ENCODE measurements at places on chromosomes 12 and 14. TPM values are rescaled to one million over a fixed set of nuclear protein-coding genes. Genes with fewer than 3 reads are reported as not detected.

Gene HRK
- 4.9 TPM for total RNA-seq

Gene VRTN
- not detected for total RNA-seq

Gene TAS2R14
- total RNA-seq: 2.1 TPM

Gene SIX4
- total RNA-seq: 17.6 TPM

Gene STAC3
- 4.8 TPM for total RNA-seq

Gene RNASE4
- total RNA-seq: 71.6 TPM

Gene ITGA7
- total RNA-seq: 17.4 TPM

Gene MYH6
- not detected for total RNA-seq

- DNase-seq: no peak
These were observed 2.6 kb downstream of the AQP6 start for GRCh38 chr12:49975318-49975761.

- DNase-seq: no peak
These were observed 161.7 kb upstream of the EEA1 start for GRCh38 chr12:93090731-93091172.

DNA sequence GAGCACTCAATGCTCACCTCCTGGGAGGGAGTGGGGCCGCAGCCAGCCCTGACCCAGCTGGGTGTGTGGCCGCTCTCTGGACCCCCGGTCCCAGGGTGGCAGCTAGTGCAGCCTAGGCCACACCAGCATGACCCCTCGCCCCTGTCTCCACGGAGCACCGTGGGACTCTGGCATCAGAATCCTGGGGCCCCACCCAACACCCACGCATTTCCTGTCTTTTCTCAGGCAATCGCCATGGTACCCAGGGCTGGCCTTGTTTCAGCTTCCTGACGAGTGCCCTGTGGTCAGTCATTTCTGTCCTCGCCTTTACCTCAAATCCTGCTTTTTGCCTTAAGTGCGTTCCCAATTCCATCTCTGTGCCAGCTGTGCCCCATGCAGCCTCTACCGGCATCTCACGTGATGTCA lies 15.9 kb downstream of the PACS2 start:
- no peak for DNase-seq

- no peak for DNase-seq
These were observed 13.0 kb upstream of the TPCN1 start for GRCh38 chr12:113208041-113208934.

DNA sequence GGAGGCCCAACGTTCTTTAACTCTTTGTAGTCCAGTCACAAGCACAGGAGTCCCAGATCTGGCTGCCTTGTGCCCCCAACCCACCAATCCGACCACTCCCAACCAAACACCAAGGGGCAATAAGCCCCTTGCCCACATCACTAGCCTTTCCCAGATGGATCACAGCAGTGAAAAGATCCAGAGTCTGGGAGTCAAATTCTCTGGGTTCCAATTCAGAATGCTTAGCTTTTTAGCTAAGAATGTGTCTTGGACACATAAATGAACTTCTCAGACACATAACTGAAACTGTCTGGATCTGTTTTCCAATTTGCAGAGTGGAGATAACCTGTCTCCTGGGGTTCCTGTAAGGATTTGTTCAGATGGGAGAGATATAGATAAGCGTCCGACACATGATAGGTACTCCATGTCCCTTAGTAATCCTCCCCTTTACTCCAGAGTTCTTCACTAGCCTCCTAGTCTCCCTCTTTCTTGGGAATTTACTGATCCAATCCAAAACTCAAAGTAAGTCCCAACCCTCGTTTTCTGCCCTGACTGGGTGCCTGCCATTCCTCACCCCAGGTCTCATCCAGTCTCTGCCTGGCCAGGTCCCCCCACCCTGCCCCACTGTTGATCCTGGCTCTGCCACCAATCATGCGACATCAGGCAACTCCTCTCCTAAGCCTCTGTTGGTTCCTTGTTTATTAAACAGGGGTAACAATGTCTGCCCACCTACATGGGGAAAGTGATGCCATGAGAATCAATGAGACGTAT lies 439 bp upstream of the TNFRSF1A start:
- DNase-seq: no peak

DNA sequence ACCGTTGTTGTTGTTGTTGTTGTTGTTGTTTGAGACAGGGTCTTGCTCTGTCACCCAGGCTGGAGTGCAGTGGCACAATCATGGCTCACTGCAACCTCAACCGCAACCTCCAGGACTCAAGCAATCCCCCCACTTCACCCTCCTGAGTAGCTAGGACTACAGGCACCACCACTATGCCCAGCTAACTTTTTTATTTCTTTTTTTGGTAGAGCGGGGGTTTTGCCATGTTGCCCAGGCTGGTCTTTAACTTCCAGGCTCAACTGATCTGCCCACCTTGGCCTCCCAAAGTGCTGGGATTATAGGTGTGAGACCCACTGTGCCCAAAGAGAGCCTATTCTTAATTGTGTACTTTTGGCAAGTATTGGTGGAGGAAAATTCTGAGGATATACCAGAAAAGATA lies 25.7 kb downstream of the MOK start:
- DNase-seq: no peak

GRCh38 chr12:52496054-52496453 lies 3.0 kb upstream of the KRT6A start:
- no peak for DNase-seq

DNA sequence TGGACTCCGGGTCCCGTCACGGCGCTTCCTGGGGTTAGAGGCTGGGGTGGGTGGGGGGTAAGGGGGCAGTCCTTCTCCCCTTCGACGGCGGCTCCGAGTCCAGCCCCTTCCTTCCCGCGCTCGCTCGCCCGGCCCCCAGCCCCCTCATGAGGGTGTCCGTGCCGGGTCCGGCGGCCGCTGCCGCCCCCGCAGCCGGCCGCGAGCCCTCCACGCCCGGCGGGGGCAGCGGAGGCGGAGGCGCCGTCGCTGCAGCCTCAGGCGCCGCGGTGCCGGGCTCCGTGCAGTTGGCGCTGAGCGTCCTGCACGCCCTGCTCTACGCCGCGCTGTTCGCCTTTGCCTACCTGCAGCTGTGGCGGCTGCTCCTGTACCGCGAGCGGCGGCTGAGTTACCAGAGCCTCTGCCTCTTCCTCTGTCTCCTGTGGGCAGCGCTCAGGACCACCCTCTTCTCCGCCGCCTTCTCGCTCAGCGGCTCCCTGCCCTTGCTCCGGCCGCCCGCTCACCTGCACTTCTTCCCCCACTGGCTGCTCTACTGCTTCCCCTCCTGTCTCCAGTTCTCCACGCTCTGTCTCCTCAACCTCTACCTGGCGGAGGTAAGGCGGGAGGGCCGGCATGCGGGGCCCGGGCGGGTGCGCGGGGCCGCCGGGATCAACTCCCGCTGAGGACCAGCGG lies 500 bp downstream of the GPR137C start:
- peak; percentile 24 for DNase-seq

GRCh38 chr14:47959740-47960139 lies 284.3 kb upstream of the MDGA2 start:
- DNase-seq: no peak

DNA sequence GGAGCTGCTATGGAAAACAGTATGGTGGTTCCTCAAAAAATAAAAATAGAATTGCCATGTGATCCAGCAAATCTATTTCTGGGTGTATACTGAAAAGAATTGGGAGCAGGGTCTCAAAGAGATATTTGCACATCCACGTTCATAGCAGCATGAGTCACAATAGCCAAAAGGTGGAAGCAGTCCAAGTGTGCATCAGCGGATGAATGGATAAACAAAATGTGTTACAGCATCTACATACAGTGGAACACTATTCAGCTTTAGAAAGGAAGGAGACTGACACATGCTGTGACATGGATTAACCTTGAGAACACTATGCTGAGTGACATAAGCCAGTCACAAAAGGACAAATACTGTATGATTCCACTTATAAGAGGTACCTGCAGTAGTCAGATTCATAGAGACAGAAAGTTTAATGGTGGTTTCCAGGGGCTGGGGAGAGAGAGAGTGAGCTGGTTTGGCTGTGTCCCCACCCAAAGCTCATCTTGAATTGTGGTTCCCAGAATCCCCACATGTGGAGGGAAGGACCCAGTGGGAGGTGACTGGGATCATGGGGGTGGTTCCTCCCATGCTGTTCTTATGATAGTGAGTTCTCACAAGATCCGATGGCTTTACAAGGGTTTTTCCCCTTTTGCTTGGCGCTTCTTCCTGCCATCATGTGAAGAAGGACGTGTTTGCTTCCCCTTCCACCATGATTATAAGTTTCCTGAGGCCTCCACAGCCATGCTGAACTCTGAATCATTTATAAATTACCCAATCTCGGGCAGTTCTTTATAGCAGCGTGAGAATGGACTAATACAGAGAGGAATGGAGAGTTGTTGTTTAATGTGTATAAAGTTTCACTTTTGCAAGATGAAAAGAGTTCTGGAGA lies 17.6 kb upstream of the TBC1D30 start:
- DNase-seq: no peak

- no peak for DNase-seq
These were observed 404.2 kb downstream of the DAD1 start for GRCh38 chr14:22184830-22185168.

DNA sequence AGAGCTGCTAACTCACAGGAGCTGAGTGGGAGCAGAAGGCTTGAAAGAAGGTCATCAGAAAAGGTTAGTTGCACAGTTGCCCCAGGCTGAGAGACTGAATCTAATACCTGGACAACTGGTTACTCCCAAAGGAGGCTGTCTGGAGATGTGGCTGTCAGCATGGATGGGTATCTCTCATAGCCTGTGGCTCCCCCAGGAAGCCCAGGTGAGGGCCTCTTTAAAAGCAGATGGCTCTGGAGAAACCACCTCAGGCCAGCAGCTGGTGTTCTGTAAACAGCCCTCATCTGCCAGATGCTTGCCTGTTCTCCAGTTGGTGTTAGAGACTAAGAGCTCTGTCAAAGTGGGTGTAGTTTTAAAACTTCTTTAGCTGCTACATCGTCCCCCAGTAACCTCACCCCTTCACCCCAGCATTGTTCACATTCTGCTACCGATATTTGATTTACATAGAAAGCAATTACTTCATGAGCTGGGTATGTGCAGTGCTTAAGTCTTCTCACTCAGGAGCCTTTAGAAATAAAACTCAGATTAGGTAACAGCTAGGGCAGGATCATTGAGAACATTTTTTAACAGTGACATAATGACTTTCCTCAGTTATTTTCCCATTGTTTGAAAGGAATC lies 25.8 kb downstream of the DACT1 start:
- no peak for DNase-seq

- DNase-seq: no peak
These were observed 206.9 kb downstream of the SYT1 start for GRCh38 chr12:79071498-79071897.

GRCh38 chr12:123951467-123951866 lies 21.2 kb downstream of the CCDC92 start:
- no peak for DNase-seq

GRCh38 chr12:8038659-8039114 lies 6.2 kb downstream of the FOXJ2 start:
- DNase-seq: peak; percentile 82

DNA sequence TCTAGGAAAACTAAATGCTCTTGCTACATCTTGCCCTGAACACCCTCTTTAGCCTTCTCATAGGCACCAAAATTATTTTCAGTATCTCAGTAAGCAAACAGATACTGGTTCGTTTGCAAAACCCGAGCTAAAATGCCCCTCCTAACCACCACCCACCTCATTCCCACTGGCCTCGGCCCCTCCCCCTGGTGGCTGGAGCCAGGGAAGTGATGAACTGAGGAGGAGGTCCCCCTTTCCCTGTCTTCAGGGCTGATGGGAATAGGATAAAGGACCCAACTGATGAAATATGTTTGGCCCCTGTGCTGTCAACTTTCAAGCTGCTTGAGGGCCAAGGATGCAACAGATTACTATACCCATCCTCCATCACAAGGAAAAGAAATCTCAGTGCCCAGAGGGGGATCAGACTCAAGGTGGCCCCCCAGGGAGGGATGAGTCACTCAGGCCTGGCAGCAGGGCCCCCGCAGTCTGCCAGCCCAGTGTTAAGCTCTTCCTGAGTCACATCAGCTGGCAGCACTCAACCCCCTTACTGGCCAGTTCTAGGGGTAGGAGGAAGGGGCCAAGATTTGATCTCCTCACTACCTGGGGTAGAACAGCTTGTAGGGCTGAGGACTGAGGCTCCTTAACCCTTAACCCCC lies 1.7 kb downstream of the ANKRD52 start:
- no peak for DNase-seq

DNA sequence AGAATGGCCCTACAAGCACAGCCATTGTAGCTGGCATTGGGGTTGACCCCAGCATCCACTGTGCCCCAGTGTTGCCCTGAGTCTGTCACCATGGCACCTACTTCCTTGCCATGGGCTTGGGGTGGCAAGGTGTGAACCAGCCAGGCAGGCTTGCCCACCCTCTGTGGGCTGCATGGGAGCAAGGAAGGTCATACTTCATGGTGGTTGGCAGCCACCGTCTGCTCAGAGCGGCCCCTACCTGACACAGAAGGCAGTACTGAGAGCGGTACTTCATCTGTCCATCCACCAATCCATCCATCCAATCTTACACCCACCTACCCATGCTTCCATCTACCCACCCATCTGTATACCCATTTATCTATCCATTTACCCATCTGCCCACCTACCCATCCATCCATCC lies 160.1 kb downstream of the KIF26A start:
- no peak for DNase-seq

DNA sequence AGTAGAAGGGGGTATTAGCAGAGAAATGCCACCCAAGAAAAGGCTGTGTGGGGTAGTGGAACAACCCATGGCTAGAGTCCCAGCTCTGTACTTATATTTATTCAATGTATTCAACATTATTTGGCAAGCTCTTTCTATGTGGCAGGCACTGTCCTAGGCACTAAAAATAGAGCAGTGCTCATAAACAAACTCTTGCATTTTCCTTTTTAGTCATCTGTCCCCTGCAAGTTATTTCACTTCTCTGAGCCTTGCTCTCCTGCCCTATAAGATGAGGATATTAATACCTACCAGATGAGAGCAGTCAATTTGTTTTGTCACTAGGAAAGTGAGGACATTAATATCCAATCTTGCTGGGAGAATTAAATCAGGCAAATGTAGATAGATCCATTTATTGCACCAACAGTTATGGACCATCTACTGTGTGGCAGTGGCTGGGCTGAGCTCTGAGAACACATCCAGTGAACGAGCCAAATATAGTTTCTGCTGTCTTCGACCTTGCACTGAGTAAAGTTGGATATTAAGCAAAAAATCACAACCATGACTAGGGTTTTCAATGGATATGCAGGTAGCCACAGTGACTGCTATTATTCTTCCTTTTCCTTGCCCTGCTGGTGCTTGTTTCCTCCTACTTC lies 314.3 kb upstream of the TBX3 start:
- no peak for DNase-seq

Measured in prostate gland (tissue), 2 donors.